ENCODE measurements at places on chromosomes 1 and 21.

DNA sequence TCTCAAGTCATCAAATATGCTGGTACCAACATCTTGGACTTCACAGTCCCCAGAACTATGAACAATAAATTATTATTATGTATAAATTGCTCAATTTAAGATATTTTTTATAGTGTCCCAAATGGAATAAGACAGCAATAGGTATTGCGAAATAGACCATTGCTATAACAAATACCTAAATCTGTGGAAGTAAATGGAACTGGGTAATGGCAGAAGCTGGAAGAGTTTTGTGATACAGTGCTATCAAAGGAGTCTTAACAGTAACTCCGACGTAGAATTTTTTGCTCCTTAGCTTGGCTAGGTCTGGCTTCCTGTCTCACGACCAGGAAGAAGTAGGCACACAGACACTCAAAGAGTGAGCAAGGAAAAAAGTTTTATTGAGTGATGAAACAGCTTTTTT is 1791.5 kb downstream of the PLA2G4A start:
- DNase-seq, result no peak

- no peak for DNase-seq
These were observed 7.9 kb downstream of the SLC2A7 start for GRCh38 chr1:9018333-9018732.

DNA sequence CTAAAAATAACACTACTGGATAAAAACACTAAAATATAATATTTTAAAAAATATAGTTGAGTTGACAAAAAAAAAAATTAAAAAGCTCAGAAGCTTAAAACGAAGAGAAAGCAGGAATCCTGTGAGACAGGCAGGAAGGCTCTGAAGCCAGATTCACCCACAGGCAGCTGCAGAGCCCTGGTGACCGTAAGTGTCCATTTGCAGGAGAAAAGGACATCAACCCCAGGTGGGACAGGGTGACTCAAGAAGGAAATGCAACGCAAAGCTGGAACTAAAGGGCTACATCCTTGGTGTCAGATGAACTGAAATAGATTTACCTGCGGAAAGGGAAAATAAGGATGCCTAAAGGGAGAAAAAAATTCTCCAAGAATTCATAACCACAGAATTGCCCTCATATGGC is 46.8 kb downstream of the USP24 start:
- no peak for DNase-seq

DNA sequence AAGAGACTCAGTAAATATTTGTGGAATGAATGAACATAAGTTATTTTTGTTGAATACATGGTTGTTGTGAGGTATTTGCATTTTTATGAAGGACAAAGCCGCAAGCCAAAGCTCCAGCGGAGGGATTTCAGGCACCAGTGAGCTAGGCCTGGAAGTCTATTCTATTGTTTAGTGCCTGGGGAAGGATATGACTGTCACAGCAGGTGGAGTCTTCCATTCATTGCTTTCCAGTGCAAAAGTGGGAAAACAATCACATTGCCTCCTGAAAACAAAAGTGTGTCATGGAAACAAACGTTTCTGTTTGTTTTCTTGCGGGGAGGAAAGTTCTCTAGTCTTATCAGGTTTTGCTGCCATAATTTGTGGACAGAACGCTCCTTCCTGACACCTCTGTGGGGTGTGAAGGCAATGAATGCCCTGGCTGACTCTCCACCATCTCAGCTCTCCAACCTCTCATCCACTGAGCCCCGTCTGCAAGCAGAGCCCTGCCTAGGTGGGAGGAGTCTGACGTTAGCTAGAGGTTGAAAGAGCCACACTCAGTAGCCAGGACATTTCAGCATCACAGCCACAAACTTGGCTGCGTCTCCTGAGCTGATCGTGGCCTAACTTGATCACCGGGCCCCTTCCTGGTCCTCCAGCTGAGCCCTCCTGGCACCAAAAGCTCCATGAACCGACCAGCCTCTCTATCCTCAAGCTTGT is 739.1 kb downstream of the MATN1 start:
- DNase-seq, result no peak

GRCh38 chr1:68608289-68608688 is 111.4 kb upstream of the DEPDC1 start:
- no peak for DNase-seq

DNA sequence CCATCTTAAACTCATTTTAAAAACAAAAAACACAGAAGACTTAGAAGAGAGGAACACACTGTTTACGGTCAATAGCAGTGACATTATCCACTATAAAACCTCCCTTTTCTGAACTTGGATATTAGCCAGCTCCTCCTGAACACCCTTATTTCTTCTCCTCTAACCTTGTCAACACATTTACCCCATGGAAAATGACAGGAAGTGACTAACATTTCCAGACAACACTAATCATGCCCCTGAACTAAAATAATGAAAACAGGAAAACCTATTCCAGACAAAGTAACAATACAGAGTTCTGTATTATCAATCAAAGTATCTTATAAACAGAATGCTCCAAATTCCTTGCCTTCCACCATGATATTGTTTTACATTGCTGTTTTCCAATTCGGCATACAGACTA is 45.3 kb downstream of the PALMD start:
- DNase-seq, result no peak

GRCh38 chr1:77929806-77930205 is 41.4 kb downstream of the NEXN start:
- no peak for DNase-seq

DNA sequence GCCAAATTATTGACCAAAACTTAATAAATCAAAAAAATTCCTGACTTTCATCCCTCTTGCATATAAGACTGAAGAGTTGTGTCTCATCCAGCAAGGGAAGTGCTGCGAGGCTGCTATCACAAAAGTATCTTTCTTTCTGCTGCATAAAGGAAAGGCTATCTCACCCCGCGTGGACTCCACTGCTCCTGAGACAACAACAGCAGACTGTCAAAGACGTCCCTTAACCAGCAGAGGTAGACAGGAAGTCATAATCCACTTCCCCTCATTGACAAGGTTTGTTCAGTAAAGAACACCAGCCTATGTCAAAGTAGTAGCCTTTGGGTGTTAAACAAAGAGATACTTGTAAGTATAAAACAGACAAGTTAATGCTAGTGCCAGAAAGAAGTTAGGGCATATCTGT is 29.4 kb downstream of the VPS26C start:
- no peak for DNase-seq

- no peak for DNase-seq
These were observed 841.8 kb upstream of the ADGRL4 start for GRCh38 chr1:79848316-79848715.

- no peak for DNase-seq
These were observed 20.9 kb upstream of the MAN1A2 start for GRCh38 chr1:117346206-117346928.

- no peak for DNase-seq
These were observed 39.7 kb upstream of the ATP1A1 start for GRCh38 chr1:116333171-116334014.

- DNase-seq, result no peak
These were observed 97.6 kb downstream of the PCNX2 start for GRCh38 chr1:233197940-233198339.

DNA sequence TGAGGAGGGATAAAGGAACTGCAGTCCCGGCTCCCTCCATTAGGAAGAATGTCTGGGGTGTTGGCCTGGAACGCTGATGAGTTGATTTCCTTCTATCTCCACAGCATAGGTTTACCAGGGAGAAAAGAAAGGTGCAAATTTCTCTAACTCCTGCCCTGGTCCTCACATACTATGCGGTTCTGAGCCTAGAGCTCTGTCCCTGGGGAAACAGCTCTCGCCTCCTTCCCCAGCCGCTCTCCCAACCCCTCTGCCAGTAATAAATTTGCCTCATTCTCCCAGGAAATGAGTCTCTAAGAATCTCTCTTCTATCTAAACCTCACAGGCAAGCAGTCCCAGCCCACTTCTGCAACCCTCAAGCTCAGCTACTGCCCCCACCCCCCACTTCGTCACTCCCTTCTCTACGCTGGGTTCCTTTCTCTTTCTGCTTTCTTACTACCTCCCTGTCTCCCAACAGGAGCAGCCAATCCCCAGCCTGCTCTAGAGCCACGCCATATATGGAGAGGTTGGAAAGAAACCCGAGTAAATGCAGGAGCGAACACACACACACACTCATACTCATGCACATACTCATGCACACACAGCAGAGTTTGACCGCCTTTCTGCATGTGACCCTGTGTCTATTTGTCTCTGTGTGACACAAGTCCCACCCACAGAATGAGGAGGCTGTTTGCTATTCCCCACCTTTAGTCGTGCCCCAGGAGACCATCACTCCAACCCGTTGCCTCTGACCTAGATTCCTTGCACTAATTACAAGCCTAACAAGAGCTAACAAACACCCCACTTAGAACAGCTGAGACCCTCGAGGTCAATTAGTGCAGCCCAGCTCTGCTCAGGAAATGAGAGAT is 13.4 kb downstream of the PLEKHO1 start:
- DNase-seq, result no peak

- DNase-seq, result no peak
These were observed 21.9 kb downstream of the MCOLN2 start for GRCh38 chr1:84975035-84975434.

DNA sequence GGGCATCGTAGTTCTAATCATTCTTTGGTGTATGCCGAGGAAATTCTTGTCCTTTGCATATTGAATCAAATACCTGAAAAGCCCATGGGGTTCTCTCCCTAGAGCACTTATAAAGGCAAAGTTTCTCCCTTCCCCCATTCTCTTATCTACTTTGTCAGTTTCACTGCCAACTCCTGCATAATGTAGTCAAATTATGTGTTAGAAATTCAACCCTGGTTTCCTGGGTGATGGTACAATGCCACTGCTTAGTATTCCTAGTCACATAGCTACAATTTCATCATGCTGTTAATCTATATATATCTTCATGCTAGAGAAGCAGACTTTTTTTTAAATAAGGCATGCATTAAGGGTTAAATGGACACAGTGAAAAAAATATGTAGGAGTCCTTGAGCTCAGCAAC is 119.0 kb downstream of the PDE4B start:
- no peak for DNase-seq

DNA sequence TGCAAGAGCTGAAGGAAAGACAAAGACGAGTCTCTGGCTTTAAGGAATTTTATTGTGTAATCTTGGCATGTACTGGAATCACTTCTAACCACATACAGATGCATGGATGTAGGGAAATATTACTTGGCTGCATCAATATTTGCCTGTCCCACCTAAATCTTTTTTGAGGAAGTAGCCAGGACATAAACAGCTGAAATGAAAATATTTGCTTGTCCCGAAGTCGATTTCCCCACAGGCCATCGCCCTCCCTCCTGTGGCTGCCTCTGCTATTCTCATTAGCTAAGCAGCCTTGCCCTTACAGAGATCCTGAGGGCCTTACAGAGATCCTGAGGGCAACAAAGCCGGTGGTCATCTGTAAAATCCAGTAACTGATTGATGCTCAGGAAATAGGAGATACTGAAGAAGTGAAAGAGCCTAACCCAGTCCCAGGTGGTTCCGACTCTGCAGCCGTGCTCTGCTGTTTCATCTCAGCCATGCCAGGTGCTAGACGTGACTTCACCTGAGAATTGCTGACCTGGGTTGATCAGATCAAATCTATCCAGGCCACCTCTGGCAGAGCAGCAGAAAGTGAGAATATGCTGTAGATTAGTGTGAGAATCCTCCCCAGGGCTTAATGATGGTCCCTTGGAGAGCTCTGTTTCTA is 25.5 kb downstream of the MAN1C1 start:
- DNase-seq, result peak; percentile 27

- DNase-seq, result peak; percentile 55
These were observed 707 bp downstream of the PRCC start for GRCh38 chr1:156767879-156768604.

DNA sequence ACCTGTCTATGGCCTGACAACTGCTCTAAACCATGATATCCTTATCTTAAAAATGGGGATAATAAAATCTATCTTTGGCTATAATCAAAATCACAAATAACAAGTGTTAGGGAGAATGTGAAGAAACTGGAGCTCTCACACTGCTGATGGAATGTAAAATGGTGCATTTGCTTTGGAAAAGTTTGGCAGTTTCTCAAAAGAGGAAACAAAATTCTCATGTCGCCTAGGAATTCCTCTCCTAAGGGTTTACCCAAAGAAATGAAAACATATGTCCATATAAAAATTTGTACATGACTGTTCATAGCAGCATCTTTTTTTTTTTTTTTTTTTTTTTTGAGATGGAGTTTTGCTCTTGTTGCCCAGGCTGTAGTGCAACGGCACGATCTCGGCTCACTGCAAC is 64.3 kb downstream of the ZNF281 start:
- DNase-seq, result no peak

DNA sequence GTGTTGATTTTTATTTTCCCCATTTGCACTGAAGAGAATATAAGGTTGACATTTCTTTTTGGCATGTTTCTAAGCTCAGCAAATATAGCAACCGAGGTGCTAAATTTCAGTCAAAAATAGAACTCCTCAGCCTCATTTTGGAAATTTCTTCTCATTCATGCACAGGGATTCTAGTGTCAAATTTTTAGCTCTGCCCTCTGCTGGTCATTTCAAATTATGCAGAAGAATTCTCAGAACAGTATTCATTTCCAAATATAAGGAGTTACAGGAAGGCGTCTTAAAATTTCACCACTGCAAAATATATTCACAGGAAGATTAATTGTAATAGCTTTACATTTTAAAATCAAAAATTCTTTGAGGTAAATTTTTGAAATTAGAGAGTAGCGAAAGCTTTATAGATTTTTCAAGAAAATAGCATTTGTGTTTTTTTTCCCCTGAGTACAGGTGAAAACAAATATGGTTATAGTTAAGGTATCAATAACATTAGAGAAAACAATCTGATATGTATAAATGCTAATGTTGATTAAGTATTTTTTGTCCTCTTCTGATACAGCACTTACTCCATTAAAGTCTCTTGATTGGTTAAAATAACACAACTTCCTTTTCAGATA is 57.9 kb downstream of the FMN2 start:
- no peak for DNase-seq

GRCh38 chr1:180370597-180370996 is 131.8 kb downstream of the ACBD6 start:
- no peak for DNase-seq

GRCh38 chr1:10685196-10685807 is 111.1 kb downstream of the CASZ1 start:
- no peak for DNase-seq

DNA sequence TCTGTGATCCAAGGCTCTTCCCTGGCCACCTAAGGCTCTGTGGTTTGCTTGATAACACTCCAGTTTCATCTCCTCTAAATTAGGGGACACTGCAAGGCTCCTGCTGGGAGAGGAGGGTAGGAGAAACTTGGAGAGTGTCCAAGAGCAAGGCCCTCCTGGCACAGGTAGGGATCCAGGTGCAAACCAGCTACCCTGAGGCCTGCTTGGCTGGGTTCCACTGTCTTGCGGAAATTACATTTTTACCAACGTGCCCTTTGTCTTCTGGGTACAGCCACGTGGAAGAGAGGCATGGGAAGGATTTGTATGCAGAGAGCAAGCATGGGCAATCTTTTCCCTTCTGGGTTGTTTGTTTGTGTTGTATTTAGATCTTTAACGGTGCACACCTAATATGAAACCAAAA is 132.5 kb downstream of the PRDM2 start:
- no peak for DNase-seq

All from activated CD4-positive, CD25-positive, alpha-beta regulatory T cell treated with anti-CD3 and anti-CD28 coated beads, Interleukin-2, amount 50 U/mL, for 72 hours (primary cell).